ENCODE measurements at places on chromosomes 1 and 21. TPM values are rescaled to one million over a fixed set of nuclear protein-coding genes. Genes with fewer than 3 reads are reported as not detected.

SHISAL2A gene
- total RNA-seq, result not detected

CFHR5 gene
- not detected for total RNA-seq

LORICRIN gene
- not detected for total RNA-seq

AADACL3 gene
- total RNA-seq, result not detected

FHL3 gene
- total RNA-seq, result 7.7 TPM

RASSF5 gene
- under 0.01 TPM for total RNA-seq

NBPF8 gene
- 3.2 TPM for total RNA-seq

RALGPS2 gene
- total RNA-seq, result 17.9 TPM

ETS2 gene
- 20.2 TPM for total RNA-seq

RGS1 gene
- not detected for total RNA-seq

- DNase-seq, result no peak
These were observed 196.3 kb upstream of the CHRM3 start for GRCh38 chr1:239189998-239190512.

DNA sequence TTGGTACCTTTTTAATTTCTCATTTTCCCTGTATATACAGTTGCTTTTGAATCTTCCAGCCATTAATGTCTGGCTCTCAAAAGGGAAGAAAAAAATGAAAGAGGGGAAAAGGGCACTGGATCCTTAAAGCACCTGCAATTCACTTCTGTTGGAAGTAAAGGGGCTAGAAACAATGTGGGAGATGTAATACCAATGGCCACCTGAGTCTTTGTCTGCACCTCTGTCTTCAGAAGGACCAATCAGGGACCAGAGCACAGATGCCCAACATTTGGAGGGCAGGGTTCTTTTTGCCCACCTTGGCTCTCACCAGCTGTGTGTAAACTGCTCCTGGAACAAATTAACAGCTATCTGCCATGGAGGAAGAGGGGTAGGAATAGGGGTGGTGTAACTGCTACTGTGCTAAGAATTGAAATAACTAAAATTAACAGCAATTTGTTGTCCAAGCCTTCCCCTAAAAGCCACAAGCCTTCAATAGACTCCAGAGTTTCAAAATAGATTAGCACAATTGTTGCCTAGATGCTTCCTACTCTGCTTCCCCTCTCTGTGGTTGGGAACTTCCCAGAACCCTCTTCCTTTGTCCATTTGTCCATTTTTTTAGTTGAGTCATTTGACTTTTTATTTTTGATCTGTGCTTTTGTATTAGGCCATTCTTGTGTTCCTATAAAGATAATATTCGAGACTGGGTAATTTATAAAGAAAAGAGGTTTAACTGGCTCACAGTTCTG lies 11.5 kb upstream of the LRRC8B start:
- DNase-seq, result no peak

- peak; percentile 14 for DNase-seq
These were observed 267.0 kb downstream of the DNM3 start for GRCh38 chr1:172108161-172108893.

- DNase-seq, result no peak
These were observed 62.5 kb upstream of the CAPZB start for GRCh38 chr1:19547814-19548213.

GRCh38 chr1:226625326-226625725 lies 76.8 kb downstream of the STUM start:
- DNase-seq, result no peak

DNA sequence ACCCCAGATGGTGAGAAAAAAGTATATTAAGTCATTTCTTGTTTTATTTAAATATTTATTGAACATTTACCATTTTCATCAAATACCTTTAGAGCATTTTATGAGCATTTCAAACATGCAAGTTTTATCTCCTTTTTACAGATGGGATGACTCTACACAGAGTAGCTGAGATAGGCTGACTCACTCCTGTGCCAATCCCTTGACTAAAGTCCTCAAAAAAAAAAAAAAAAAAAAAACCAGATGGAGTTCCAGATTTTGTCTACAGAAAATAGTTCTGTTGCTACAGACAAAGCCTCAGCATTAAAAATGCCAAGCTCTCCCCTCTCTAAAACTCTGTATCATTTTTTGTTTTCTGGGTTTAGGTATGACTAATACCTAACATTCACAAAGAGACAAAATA lies 303.0 kb upstream of the PLD5 start:
- DNase-seq, result no peak

DNA sequence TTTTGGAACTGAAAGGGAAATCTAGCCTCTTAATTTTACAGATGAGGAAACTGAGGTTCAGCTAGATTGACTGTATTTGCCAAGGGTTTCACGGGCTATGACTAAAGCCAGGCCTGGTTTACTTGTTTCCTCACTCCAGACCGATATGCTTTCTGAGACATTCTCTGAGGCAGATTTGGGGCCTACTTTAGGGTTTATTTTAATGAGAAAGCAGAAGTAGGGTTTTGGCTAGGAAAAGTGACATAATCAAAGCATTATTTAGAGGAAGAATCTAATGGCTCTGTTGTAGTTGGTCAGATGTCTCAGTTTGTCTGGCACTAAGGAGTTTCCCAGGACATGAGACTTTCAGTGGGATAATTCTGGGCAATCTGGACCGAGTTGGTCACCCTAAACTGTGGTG lies 1.5 kb upstream of the RPTN start:
- DNase-seq, result no peak

DNA sequence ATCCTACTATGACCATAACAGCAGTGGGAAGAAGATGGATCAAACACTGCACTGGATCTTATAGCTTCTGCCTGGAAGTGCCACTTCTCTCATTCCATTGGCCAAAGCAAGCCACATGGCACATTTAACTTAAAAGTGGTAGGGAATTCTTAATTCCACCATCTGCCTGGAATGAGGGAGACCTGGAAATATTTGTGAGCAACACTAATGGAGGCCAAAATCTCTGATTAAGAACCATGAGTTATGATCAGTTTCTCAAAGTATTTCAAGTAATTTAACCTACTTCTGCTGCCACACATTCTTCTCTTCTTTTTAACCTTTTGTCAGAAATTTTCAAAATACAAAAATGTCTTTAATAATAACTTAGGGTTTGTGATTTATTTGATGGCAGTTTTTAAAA lies 154.0 kb upstream of the C1orf87 start:
- DNase-seq, result no peak

- DNase-seq, result no peak
These were observed 160.5 kb downstream of the PEX14 start for GRCh38 chr1:10635085-10635896.

- DNase-seq, result no peak
These were observed 421.9 kb upstream of the ADAMTS5 start for GRCh38 chr21:27388825-27389224.

- DNase-seq, result no peak
These were observed 44.9 kb upstream of the PCBP3 start for GRCh38 chr21:45598666-45599065.

DNA sequence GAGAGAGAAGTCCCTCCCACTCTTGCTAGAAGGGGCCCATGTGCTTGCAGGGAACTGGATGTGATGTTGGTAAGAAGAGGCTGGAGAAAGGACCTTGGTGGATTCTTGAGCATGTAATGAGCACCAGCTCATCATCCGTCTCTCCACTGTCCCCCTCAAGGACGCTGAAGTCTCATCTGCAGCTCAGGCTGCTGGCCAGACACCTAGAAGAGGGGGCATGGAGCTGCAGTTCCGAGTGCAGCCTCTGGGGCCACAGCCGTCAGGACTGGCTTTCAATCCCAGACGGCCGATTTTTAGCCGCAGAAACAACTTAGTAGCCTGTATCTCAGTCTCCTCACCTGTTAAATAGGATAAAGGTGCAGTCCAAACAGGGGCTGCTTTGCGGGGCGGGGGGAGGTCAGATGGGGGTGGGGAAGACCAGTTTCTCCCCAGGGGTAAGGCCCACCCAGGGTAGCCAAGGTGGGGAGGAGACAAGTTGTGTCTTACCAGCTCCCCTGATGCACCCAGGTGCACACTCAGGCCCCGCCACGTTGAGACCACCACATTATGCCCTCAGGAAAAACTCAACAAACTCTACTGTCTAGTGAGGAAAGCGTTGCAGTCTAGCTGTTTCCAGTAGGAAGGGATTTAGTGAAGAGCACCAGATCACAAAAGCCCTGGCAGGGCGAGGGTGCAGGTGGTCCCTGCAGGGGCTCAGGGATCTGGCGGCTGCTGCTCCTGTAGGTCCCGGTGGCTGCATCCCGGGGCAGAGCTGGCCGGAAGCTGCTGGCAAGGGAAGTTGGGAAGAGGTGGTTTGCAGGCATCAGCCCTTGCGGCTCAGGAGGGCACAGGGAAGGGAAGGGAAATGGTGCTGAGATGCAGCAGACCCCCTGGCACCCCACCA lies 29.5 kb downstream of the LDLRAP1 start:
- peak; percentile 66 for DNase-seq

DNA sequence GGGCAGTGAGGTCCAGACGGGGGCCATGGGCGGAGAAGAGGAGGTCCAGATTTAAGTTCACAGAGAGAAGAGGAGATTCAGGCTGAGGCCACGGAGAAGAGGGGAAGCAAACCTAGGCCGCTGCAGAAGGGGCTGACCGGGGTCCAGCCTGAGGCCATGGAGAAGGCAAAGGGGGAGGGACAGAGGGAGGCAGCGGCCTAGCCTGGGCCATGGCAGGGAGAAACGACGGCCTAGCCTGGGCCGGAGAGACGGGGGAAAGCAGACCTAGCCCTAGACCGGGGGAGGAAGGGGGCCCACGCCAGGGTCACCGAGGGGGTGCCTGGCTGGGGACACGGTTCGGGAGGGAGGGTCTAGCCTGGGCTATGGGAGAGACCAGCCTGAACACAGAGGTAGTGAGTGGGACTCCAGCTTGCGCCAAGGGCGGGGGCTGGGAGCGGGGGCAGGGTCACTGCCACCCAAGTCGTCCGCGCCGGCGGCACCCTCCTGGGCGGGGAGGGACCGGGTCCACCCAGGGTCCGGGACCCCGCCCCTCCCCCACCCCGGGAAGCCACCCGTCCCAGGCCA lies 459 bp downstream of the CAPZB start:
- peak; percentile 30 for DNase-seq

- DNase-seq, result no peak
These were observed 34.4 kb downstream of the WNT9A start for GRCh38 chr1:227913396-227913763.

GRCh38 chr1:162993846-162994245 lies 75.3 kb upstream of the RGS4 start:
- DNase-seq, result no peak

DNA sequence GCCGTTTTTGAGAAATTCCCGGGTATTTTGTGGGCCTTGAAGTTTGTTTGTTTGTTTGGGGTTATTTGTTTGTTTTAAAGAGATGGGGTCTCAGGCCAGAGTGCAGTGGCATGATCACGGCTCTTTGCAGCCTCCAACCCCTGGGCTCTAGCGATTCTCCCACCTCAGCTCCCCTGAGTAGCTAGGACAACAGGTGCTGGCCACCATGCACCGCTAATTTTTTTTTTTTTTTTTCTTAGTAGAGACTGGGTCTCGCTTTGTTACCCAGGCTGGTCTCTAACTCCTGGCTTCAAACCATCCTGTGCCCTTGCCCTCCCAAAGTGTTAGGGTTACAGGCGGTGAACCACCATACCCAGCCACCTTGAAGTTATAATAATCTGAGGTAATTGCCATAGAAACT lies 2.0 kb downstream of the CHTOP start:
- no peak for DNase-seq

DNA sequence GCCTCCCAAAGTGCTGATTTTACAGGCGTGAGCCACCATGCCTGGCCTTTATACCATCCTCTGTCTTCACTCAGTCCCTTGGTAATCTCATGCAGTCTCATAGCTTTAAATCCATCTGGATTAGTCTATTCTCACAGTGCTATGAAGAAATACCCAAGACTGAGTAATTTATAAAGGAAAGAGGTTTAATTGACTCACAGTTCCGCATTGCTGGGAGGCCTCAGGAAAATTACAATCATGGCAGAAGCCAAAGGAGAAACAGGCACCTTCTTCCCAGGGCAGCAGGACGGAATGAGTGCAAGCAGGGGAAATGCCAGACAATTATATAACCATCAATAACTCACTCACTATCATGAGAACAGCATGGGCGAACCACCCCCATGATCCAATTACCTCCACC lies 49.1 kb upstream of the CPLANE2 start:
- DNase-seq, result peak; percentile 2
